HFF-Myc (cell line): ENCODE measurements at places on chromosomes 2 and 18.

DNA sequence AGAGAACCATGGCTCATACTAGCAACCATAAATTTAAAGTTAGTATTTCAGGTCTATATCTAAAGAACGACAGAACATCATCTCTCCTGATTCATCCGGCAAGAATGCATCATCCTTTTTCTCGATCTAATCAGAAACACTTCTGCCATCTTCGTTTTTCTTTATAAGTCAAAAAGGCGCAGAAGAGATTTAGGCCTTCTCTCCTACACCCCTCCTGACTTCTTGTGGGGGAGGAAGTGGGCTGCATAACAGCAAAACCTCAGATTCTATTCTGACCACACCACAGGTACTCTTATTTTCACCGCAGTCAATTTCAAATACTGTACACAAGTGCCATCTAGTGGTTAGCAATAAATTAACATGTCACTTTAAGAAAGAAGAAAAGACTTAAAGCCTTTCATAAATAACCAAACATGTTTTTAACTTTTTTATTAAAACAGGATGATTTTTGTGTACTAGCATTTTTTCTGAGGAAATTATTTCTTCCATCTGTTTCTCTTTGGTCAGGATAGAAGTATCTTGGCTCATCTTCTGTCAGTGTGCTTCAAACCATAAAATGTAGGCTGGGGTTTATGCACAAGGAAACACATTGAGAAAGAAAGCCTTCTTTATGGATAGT lies 48.4 kb upstream of the PIK3C3 start:
- peak; percentile 25 for DNase-seq

GRCh38 chr2:10095175-10095574 lies 15.0 kb upstream of the CYS1 start:
- no peak for DNase-seq

DNA sequence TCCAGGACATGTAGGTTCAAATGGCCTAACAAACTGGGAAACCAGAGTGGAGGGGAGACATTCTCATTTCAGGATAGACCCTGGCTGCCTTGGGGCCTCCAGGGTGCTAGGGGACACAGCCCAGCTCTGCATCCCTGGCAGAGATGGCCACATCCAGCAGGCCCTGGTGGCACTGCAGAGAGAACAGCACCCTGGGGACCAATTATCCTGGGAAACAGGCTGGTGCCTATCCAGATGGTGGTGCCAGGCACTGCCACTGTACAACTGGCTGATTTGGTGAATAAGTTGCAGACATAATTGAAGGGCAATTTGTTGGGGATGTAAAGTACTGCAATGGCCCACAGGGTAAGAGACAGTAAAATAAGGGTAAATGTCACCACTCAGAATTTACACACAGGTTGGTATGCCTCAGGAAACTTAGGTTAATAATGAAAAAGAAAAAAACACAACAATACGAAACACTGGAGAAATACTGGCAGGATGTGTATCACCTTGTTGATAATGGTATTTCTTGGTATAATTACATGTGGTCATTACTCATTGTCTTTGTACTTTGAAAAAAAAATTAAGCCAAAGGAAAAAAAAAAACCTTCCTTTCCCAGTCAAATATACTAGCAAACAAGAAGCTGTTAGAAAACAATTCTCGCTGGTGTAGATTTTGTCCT lies 12.8 kb upstream of the SFTPB start:
- DNase-seq = no peak

GRCh38 chr2:74278694-74279093 lies 64.5 kb downstream of the SLC4A5 start:
- no peak for DNase-seq
